CD4-positive, alpha-beta T cell treated with Interleukin-21 for 1 hour (primary cell): ENCODE measurements at places on chromosomes 7 and 10.

- no peak for DNase-seq
These were observed 703.5 kb upstream of the SEMA3D start for GRCh38 chr7:85890244-85890811.

DNA sequence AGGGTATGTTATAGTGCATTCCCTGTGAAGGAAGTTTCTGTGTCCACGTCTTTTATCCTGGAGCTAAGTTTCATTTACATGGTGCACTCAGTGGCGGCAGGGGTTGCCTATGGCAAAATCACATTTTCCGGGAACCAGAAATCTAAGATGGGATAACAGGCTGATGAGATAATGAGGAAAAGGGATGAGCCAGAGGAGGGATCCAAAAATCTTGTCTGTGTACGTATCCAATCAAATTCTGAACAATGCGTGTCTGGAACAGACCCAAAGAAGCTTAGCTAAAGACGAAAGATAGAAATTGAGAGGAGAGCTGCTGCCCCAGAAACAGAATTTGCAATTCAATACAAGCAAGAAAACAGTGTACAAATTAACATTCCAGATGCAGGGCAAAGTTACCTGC is 16.1 kb downstream of the LANCL2 start:
- DNase-seq, result no peak

DNA sequence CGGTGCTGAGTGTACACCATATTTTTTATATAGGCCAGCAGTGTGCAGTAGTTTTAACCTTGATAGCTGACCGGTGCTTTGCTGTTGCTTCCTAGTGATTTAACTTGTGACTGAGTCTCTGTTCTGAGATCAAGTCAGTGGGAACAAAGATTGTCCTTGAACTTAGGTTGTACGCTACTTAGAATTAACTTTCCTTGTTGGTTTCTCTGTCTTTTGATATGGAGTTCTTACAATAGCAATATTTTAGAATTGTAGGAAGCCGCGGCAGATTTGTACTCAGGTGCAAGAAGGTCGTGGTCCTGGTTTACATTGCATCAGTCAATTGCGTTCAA is 1.3 kb downstream of the DDX21 start:
- no peak for DNase-seq

DNA sequence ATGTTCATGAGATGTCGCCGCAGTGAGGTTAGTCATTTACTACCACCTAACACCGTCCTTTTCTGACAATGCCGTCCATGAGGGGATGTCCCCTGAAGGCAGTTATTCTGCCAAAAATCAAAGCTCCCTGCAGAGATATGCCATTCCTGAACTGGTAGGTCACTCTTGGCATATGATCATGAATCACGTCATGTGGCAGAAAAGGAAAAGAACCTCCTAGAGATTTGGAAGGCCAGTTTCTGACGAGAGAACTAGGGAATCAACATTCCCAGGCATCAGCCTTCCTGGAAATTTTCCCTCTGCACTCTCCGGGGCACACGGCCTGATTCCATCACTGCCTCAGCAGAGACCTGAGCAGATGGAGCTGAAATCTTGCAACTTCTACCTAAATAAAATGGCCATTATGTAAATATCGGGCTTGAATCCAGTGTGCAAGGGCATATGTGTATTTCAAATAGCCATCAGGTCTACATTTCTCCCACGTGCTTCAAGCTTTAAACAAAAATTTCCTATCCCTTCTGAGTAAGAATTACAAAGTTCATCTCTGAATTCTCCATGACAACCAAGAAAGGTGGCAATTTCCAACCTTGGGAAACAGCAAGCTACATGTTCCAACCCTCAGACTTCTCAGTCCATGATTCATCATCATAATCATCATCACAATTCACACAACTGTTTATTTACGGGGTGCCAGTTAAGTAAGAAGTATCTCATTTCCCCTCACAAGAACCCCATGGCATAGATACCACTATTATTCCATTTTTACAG is 46.5 kb downstream of the AMPH start:
- DNase-seq, result no peak

DNA sequence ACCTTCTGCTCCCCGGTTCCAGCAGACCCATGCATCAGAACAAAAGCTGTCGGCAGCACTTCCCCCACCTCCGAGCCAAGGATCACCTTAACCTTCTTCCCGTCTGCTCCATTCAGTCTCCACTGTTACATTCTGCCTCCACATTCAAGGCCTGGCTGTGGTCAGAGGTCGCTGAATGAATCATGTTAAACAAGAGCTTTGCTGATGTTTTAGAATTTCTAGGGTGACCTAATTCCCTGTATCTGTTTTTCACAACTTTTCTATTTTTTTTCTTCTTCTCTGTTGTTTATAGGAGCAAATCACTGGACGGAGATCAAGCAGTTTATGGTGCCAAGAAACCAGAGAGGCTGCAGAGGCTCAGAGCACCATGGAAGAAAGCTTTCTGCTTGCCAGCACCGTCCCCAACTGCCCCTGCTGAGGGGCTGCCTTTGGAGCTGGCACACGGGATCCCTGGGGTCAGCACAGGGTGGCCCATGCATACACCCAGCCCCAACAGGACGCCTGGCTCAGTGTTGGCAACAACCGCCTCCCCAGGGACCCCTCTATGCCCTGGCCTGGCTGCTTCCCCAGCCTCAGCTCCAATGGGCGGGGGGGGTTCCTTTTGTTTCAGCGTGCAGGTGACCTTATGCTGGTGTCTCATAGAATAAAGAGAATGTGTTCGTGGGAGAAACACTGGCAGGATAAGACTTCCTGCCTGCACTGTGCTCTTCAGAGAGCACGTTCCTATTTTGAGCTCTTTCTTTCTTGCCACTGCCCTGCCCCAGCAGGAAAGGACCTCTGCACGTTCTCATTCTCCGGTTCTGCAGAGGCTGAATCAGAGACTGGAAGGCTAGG is 182.7 kb upstream of the LYZL2 start:
- DNase-seq, result no peak

DNA sequence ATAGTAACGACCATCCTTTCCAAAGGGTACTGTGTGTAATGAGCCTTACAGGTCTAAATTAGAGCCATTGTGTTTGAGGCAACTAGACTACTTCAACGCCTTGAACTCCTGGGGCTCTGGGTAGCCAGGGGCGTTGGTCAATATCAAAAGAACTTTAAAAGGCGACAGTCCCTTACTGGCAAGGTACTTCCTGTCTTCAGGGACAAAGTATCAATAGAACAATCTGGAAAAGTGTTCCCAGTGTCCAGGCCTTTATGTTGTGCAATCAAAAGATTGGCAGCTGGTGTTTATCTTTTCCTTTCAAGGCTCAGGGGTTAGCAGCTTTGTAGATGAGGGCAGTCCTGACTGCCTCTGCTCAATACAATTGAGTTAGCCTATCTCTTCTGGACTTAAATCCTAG is 284.3 kb downstream of the PARD3 start:
- DNase-seq, result no peak

- no peak for DNase-seq
These were observed 23.0 kb upstream of the ING3 start for GRCh38 chr7:120927454-120928103.

GRCh38 chr10:86330778-86331763 is 35.5 kb downstream of the GRID1 start:
- no peak for DNase-seq

DNA sequence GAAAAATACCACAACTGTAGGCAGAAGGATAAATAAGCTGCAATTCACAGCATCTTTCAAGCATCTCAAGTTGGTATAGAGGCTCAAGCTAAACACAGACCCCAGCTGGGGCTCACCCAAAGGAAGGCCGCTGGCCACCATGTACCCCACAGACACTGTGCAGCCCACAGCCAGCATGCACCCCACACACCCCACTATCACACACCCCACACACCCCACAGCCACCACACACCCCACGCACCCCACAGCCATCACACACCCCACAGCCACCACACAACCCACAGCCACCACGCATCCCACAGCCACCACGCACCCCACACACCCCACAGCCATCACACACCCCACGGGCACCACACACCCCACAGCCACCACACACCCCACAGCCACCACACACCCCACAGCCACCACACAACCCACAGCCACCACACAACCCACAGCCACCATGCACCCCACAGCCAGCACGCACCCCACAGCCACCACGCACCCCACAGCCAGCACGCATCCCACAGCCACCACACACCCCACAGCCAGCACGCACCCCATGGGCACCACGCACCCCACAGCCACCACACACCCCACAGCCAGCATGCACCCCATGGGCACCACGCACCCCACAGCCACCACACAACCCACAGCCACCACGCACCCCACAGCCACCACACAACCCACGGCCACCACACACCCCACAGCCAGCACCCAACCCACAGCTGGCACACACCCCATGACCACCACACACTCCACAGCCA is 214.7 kb downstream of the DNAJB6 start:
- DNase-seq, result no peak

GRCh38 chr10:44890696-44891563 is 20.2 kb upstream of the TMEM72 start:
- no peak for DNase-seq

GRCh38 chr10:33290321-33291052 is 44.0 kb downstream of the NRP1 start:
- no peak for DNase-seq

- no peak for DNase-seq
These were observed 165.9 kb upstream of the SH2B2 start for GRCh38 chr7:102120666-102121195.

DNA sequence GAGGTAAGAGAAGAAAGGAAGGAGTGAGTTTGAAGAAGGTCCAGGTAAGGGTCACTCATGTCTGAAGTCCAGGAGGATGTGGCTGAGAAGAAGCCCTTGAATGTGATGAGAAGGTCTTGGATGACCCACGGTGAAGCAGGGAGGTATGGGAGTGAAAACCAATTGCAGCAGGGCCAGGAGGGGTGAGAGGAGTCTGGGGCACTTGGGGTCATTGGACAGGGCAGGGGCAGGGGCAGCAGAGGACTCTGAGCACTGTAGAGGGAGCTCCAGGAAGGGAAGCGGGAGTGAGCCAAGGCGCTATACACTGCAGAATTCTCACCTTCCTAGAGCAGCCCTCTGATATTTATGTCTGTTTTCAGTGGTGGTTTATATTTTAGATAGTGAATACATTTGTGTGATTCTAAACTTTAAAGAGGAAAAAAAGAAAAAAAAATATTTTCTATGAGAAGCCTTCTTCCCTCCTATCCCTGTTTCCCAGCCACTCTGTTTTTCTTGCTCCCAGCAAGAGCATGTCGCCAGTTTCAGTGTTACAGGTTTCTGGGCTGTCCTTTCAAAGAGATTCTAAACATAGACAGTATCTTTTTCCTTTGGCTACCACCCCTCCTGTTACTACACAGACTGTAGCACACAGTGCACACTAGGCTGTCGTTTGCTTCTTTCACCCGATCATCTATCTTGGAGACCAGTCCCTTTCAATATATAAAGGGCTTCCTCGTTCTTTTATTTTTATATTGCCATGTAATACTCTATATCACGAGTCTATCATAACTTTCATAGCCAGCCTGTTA is 24.5 kb downstream of the BLVRA start:
- no peak for DNase-seq

DNA sequence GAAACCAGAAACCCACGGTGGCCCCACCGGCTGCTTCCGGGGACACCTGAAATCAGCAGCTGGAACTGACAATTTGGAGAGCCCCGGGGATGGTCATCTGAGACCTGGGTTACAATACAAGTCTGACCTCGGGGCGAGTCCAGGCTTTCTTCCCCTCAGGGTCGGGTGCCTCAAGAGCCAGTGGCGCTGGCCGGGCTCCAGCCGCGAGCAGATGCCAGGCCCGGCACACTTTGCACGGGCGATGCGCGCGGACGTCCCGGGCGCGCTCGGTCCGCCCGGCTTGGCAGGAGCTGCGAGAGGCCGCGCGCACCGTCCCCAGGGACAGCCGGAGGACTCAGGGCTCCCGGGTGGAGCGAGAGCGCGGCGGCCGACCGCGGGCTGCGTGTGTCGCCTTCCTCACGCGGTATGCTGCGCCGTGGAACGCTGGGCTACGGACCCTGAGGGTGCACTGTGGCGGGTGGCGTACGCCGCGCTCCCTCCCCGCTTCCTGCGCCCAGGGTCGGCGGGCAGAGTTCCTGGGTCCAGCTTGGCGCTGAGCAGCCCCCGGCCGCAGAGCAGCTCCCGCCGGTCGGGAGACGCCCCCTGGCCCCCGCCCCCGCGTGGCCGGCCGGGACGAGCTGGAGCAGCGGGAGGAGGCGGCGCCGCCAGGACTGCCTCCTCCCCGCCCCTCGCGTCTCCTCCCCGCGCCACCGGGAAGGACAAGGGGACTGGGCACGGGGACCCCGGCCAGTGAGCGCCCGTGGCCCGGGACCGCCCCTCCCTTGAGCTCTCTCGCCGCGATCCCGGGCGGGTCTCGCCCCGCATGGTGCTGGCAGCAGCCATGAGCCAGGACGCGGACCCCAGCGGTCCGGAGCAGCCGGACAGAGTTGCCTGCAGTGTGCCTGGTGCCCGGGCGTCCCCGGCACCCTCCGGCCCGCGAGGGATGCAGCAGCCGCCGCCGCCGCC is at the start of gene RBM20:
TSS of gene RBM20 (plus strand) at position 684 of the 945 bp plus-strand sequence. CDS start at position 803, 119 bp downstream.
- no peak for DNase-seq

- DNase-seq, result no peak
These were observed 266.4 kb upstream of the LRGUK start for GRCh38 chr7:133860628-133861335.

GRCh38 chr10:11898372-11899066 is 75.4 kb downstream of the PROSER2 start:
- DNase-seq, result no peak

DNA sequence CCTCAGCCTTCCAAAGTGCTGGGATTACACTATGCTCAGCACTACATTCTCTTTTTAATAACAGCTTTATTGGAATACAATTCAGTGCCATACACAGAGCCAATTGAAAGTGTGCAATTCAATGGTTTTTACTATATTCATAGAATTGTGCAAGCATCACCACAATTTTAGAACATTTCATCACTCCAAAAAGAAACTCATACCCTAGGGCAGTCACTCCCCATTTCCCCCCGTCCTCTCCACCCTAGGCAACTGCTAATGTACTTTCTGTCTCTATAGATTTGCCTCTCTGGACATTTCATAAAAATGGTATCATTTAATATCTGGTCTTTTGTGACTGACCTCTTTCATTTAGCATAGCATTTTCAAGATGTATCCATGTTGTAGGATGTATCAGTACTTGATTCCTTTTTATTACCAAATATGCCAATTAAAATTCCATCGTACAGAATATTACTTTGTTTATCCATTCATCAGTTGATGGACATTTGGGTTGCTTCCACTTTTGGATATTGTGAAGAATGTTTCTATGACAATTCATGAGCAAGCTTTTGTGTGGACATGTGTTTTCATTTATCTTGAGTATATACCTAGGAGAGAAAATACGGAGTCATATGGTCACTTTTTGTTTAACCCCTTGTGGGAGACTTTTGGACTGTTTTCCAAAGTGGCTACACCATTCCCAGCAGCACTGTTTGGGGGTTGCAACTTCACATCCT is 6.3 kb upstream of the XPNPEP1 start:
- DNase-seq, result no peak

DNA sequence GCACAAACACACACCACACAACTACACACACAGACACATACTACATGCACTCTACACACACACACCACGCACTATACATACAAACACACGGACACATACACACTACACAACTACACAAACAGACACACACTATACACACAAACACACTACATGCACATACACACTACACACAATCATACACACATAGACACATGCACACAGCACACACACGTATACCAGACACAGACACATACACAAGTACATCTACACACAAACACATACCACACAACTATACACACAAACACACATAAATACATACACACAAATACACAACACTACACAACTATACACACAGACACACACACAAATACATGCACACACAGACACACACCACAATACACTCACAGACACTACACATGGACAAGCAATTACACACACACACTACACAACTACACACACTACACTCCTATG is 4.6 kb downstream of the GPR15LG start:
- no peak for DNase-seq

- DNase-seq, result no peak
These were observed 121.8 kb downstream of the CD36 start for GRCh38 chr7:80760292-80760691.
